Hair follicular keratinocyte (primary cell): ENCODE measurements at places on chromosomes 7 and 10. TPM values are rescaled to one million over a fixed set of nuclear protein-coding genes. Genes with fewer than 3 reads are reported as not detected.

Gene CFAP58
- total RNA-seq: 0.55 and 1.1 TPM in 2 replicates

Gene SFMBT2
- not detected in 2 replicates for total RNA-seq

Gene CRHR2
- not detected in 2 replicates for total RNA-seq

Gene GALNT17
- total RNA-seq: not detected in 2 replicates

Gene ELFN1
- 0.23 and 0.30 TPM in 2 replicates for total RNA-seq

Gene RHOBTB1
- 1.4 and 2.3 TPM in 2 replicates for total RNA-seq

Gene TMEM236
- 0.04 and 0.08 TPM in 2 replicates for total RNA-seq

Gene HEPACAM2
- not detected in 2 replicates for total RNA-seq

Gene METTL27
- 1.1 and 3.2 TPM in 2 replicates for total RNA-seq

Gene HSPA12A
- 3.7 and 7.1 TPM in 2 replicates for total RNA-seq

Gene MYPN
- total RNA-seq: 0.08 TPM in 1 of 2 replicates, not detected in the other

Gene MKLN1
- 12.2 and 15.2 TPM in 2 replicates for total RNA-seq

Gene PRSS37
- not detected in 2 replicates for total RNA-seq

Gene CALHM1
- not detected in 2 replicates for total RNA-seq

Gene SLC18A2
- not detected in 2 replicates for total RNA-seq

Gene TAS2R41
- not detected in 2 replicates for total RNA-seq

Gene PTN
- total RNA-seq: 0.23 TPM in 1 of 2 replicates, not detected in the other
